ENCODE measurements at places on chromosomes 13 and 19. TPM values are rescaled to one million over a fixed set of nuclear protein-coding genes. Genes with fewer than 3 reads are reported as not detected.

The NANOS3 gene
- polyA plus RNA-seq = 0.79 TPM

GRCh38 chr19:43997631-43998290 is 5.0 kb upstream of the ZNF230 start:
- no peak for DNase-seq

The ZNF429 gene
- 29.6 TPM for polyA plus RNA-seq

The ZNF579 gene
- 13.8 TPM for polyA plus RNA-seq

- no peak for DNase-seq
Measured at GRCh38 chr13:50758796-50759195, 84.7 kb downstream of the DLEU7 start.

The MCF2L gene
- 27.9 TPM for polyA plus RNA-seq

- DNase-seq = no peak
Measured at GRCh38 chr13:50476577-50477285, 366.8 kb downstream of the DLEU7 start.

DNA sequence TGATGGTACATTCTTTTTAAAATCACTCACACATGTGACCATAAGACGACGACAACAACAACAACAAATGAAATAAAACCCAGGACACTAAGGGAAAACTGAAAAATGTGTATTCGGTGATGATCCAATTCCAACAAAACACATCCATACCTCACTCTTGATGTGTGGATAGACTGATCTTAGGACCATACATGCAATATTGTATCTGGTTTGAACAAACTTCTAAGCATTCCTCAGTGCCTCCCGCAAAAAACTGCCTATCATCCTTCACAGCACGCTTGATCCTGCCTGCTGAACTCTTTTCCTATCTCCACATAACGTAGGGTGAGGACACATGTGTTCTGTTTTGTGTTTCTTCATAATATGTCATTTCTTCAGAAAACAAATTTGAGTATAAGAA is 415.2 kb downstream of the KCTD12 start:
- no peak for DNase-seq

The THOP1 gene
- 62.2 TPM for polyA plus RNA-seq

The LAIR1 gene
- polyA plus RNA-seq = 5.7 TPM

- no peak for DNase-seq
Measured at GRCh38 chr19:33641261-33641660, 19.5 kb downstream of the CHST8 start.

- no peak for DNase-seq
Measured at GRCh38 chr13:32845952-32846950, 170.0 kb upstream of the KL start.

The PPP6R1 gene
- polyA plus RNA-seq = 58.5 TPM

The RNF225 gene
- polyA plus RNA-seq = not detected

DNA sequence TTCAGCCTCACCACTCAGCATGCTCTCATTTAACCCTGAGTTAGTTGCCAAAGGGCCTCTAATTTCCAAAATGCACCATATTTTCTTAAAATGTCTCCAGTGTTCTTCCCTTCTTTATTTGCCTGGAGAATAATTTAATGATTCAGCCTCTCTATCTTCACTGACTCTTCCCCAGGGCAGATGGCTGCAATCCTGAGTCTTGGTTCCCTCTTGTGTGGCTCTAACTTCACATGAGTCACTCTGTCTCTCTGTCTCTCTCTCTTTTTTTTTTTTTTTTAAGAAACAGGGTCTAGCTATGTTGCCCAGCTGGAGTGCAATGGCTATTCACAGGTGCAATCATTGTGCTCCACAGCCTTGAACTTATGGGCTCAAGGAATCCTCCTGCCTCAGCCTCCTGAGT is 251.4 kb downstream of the VWA8 start:
- DNase-seq = no peak

- no peak for DNase-seq
Measured at GRCh38 chr13:76812206-76812897, 73.9 kb downstream of the KCTD12 start.

- no peak for DNase-seq
Measured at GRCh38 chr13:59690857-59691500, 472.7 kb downstream of the DIAPH3 start.

The FFAR3 gene
- 0.16 TPM for polyA plus RNA-seq

- no peak for DNase-seq
Measured at GRCh38 chr19:54010474-54010873, 19.0 kb downstream of the CACNG6 start.

The FUT3 gene
- polyA plus RNA-seq = not detected

- DNase-seq = no peak
Measured at GRCh38 chr19:674282-675151, 1.7 kb upstream of the FSTL3 start.

The ESD gene
- polyA plus RNA-seq = 273 TPM

DNA sequence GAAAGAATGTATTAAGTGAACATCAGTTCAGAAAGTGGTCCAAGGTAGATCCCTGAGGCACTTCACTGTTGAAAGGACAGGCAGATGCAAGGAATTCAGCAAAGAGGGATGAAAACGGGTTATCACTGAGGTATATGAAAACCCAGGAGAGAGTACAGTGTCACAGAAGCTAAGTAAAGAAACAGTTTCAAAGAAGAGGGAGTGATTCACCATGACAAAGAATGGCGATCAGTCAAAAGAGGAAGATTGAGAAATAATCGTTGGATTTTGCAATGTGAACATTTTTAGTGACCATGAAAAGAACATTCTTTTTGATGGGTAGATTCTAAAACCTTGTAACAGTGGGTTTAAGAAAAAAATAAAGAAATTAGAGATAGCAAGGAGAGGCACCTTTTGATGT is 99.3 kb downstream of the EPSTI1 start:
- no peak for DNase-seq

- no peak for DNase-seq
Measured at GRCh38 chr19:35710784-35711723, 6.7 kb downstream of the ZBTB32 start.

DNA sequence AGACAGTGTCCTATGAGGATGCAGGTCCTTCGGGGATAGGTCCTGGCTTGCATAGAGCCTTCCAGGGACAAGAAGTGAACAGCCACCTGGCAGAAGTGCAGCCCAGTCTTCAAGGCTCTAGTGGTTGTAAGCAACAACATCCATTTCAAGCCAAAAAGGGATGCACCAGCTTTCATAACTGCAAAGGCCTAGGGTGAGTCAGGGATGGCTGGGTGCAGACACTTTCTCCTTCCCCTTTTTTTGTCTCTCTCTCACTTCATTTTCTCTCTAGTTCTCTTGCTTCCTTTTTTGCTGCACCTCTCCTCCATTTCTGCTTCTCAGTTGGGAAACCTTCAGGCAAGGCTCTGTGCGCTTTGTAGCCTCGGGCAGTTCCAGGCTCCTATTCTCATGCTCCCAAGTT is 196.2 kb upstream of the ZNF536 start:
- no peak for DNase-seq

All from left renal pelvis (tissue), 4 donors.